Inflammatory macrophage treated with lipopolysaccharide for 1 hour (primary cell): ENCODE measurements at places on chromosomes 6 and 20.

DNA sequence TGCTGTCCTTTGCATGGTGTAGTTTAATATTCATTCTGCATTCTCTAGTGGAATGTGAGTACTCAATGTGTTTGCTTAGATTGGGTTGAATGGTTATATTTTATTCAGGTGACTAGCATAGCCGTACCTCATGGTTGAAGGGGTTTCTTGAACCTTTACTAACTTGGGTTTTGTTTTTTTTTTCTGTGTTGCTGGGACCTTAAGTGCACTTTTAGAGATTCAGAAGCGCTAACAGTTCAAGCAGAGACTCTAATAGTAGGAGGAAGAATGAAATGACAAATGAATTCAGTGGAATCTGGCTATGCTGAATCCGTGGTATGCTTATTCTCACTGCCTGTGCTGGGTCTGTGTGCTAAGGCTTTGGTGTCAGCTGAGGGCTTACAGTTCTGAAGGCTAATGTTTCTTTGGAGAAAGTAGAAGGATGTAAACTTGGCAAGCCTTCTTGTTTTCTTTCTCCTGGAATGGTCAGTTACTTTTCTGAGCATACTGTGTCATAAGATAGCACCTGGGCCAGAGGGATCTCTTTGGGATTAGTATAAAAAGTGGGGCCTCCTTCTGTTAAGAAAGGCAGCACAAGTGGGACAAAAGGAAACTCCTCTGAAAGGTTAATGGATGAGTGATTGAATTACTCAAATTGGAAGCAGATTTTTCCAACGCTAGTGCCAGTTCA, 28.7 kb downstream of the RNF144B start:
- no peak for DNase-seq

DNA sequence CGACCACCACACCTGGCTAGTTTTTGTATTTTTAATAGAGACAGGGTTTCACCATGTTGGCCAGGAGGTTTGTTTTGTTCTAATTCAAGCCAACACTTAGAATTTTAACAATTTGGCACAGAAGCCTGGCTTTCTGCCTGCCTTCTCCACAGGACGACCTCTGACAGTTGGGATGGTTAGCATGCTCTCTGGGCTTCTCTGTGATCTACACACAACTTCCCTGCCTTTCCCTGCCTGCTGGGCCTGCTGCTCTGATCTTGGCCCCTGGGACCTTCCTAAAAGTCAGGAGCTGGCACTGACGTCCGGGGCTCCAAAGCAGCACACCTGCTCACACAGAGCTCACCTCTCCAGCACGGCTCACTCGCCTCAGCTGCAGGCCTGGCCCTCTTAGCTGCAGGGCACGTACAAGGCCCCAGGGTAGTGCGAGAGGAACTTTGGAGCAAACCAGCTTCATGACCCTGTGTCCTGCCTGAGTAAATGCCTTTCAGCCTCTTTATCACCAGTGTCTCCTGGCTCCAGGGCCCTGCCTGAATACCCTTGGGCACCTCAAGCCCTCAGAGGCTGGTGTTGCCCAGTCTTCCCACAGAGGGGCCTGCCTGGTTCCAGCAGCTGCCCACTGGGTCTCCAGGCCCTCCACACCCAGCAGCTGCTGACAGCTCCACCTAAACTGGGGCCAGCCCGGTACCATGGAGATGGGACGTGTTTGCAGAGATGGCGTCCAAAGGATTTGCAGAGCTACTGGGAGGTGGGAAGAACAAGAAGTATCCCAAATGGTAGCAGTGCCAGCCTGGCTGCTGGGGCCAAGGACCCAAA, 96.0 kb downstream of the PSMB1 start:
- no peak for DNase-seq

- DNase-seq: no peak
These were observed 11.5 kb upstream of the OSER1 start for GRCh38 chr20:44222027-44222426.

DNA sequence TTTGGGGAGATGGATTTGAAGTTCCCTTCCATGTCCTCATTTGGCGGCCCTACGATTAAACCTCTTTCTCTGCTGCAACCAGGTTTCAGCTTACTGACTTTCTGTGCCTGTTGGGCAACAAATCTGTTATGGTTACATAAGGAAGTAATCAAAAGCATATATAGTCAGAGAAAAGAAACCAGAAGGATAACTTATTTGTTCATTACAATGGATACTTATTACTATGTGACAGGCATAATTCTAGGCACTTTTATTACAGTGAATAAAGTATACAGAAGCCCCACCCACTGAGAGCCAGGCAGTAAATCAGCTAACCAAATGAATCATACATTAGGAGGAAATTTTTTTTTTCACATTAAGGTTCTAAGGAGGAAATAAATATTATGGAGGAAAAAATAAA, 9.6 kb upstream of the TRIM31 start:
- no peak for DNase-seq

DNA sequence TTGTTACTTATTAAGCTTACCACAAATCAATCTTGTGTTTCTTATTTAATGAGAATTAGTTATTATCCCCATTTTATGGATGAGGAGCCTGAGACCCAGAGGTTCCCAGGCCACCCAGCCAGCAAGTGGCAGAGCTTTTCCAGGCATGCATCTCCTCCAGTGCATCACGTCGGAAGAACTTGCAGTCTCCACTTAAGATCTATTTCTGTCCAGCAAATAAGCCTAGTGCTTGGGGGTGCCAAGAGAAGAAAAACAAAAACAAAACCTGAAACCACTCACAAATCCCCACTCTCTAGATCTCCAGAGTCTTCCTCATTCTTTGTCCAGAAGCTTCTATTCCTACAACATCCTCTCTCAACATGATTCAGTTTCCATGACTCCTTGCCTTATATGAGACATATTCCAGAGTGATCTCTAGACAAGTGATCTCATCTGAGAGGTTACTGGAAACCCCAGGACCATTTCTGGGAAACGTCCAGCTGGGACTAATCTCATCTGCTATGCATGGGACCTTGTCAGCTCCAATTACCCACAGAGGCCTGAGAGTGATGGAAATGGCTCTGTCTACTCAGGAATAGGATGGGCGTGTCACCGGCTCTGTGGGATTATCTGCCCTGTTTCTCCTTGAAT, 4.1 kb downstream of the GUCA1B start:
- DNase-seq: no peak
